ENCODE measurements at places on chromosomes 3 and 15.
A peak's percentile ranks its signal among the peaks of the same experiment; 100 is the strongest.

- DNase-seq = no peak
Measured at GRCh38 chr15:96160269-96160668, 170.2 kb upstream of the NR2F2 start.

DNA sequence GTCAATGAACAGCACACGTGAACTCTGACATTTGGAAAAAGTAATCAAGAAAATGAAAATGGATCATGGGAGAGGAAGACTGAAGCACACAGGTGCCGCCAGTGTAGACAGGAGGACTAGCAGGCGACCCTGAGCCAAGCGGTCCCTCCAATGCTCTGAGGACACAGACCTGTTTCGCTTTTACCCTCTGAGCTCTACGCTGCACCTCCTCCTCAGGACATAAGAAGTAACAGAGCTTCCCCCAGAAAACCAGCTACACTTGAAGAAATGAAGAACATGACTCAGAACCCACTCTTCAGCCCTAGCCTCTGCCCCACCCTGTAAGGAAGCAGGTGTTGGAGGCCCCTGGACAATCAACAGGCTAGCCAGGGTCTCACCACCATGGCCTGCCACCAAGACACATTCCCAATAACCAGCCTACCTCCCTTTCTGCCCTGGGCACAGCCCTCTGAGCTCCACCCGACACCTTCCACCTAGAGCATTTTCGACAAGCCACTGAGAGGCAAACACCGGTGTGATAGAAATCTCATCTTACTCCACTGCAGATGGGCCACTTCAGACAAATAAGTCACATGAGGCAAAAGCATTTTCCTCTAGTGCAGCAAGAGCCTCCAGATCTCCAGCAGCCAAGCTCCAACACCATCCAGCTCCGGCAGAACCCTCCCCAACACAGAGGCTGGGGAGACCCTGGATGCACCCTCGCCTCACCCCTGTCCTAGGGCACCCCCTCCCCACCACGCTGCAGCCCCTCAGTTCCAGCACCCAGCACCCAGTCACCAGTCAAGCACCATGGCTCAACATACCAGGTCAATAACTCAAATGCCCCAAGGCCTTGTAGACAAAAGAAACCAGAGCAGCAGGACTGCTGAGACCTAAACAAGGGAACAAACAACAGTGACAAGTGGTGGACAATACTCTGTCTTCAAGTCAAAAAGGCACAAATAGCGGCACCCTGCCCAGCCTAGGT lies 11.4 kb downstream of the FAM174B start:
- DNase-seq = no peak

GRCh38 chr3:99808163-99808794 lies 9.4 kb upstream of the CMSS1 start:
- DNase-seq = no peak

DNA sequence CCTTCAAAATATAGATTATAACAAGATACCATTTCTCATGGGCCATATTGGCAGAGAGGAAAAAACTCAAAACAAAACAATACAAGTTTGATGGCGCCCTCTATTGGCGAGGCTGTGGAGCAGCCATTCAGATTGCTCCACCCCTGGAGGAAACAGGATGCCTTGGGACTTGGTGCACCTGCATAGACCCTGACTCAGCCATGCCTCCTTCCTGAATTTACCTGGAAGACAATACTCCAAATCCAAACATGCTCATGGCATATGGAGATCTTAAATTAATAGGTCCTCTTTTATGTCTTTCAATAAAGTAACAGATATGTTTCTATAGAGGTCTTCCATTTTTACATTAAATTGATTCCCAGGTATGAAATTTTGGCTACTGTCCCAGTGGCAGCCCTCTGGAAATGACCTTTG lies 90.0 kb downstream of the APBA2 start:
- peak; percentile 50 for DNase-seq

GRCh38 chr3:124862006-124862405 lies 25.2 kb downstream of the ITGB5 start:
- no peak for DNase-seq

DNA sequence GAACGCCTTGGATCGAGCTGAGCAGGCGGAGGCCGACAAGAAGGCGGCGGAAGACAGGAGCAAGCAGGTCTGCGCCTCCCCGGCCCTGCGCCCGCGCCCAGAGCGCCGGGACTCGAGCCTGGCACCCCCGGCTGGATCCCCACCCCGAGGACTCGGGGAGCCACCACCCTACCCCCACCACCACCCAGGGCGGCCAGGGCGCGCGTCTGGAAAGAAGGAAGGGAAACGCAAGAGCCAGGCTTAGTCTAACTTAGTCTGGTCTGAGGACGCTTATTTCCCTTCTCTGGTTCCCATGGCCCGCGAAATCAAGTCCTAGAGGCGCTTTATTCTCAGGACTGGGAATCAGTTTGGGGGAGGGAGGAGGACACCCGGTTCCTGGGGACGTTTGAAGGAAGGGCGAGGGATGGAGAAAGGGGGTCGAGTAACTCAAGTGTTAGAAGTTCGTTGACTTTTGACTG lies 359 bp downstream of the TPM1 start:
- no peak for DNase-seq

GRCh38 chr3:53402326-53402725 lies 55.0 kb upstream of the DCP1A start:
- DNase-seq = no peak

- DNase-seq = no peak
Measured at GRCh38 chr3:147615035-147615434, 205.9 kb downstream of the ZIC1 start.

DNA sequence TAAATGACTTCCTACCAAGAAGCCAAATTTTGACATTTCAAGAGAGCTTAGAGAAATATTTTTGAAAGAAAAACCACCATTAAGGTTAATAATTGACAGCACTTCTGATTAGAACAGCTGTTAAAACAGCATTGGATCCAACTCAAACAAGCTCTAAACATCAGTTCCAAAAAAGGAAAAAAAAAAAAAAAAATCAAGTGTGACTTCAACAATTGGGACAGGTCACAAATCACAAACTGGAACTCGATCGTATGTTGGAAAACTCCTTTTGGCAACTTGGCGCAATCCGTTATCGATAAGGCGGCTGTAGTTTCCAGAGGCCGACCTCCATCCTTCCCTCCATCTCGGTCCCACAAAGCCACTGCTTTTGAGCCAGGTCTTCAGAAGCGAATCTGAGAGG lies 17.8 kb downstream of the TLE3 start:
- no peak for DNase-seq

DNA sequence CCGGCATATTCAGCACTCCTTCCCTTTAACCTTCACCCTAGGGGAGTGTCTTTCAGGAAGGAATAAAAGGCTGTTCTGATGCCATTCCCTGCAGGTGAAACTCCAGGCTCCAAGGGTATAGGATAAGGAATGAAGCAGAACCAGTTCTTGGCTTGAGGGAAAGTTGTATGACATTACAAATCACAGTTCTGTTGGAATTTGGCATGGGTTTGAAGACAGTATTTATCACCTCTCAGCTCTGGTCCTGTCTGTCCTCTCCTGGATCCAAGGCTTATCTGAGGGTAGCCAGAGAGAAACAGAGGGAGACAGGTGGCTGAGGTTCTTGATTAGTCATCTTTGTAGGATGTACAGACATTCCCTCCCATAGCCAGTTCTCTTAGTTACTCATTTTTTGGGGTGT lies 37.1 kb downstream of the RAB11A start:
- no peak for DNase-seq

DNA sequence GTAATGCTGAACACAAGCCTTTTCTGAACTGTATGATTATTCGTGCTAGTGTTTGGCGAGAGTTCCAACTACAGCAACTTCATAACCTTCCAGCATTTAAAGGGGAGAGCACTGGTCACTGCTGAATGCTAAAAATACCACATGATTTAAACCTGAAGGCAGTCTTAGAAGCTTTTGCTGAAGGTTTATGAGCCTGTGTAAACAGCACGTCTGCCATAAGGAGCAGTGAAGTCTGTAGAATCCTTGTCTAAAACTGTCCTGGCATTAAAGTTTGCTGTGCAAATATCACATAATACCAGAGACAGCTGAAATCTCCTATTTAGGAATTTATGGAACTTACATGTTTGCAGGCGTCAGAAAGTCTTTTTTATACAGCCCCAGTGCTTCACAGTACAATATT lies 5.9 kb downstream of the SATB1 start:
- no peak for DNase-seq

Data from stimulated activated CD4-positive, alpha-beta T cell treated with anti-CD3 and anti-CD28 coated beads, Interleukin-1b, Interleukin-23, amount 100 ng/mL, for 1 hour (primary cell).